OCI-LY7 (cell line): ENCODE measurements at places on chromosomes 6 and 20. TPM values are rescaled to one million over a fixed set of nuclear protein-coding genes. Genes with fewer than 3 reads are reported as not detected.

MICB gene
- 32.4 and 33.9 TPM in 2 replicates for total RNA-seq

UST gene
- total RNA-seq, result 3.4 and 4.1 TPM in 2 replicates

- no peak for DNase-seq
Observed at GRCh38 chr20:62782149-62782892, 14.0 kb upstream of the MRGBP start.

- no peak for DNase-seq
Observed at GRCh38 chr20:46627234-46627633, 24.0 kb downstream of the SLC13A3 start.

DNA sequence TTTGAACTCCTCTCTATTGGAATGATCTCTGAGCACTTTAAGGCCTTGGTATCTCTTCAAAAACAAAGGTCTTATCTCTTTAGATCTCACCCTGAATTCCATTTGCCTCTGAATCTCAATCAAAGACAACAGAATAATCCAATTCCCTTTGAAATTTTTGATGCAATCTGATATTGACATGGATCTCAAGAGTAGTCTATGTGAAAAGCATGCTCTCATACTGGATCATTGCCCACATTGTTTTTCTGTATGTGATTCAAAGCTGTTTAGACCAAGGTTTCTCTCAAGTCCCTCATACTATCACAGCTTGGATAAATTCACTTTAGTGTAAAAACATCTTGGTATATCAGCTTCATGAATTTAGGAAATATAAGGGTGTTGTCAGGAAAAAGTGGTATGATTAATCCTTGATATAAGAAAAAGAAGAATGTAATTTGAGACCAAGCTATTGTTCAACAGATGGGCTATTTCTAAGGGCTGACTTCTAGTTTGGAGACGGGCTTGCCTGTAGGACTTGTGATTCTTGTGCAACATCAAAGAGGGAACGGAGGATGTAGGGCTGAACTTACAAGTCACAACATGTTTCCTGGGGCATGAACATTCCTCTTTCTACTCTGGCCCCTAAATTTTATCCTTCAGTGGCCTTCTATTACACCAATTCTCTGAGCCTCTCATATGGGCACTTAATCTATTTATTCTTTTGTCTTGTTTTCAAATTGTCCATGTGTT lies 77.9 kb upstream of the CITED2 start:
- DNase-seq, result no peak

GRCh38 chr6:26141378-26141904 lies 54.2 kb downstream of the HFE start:
- no peak for DNase-seq

DNA sequence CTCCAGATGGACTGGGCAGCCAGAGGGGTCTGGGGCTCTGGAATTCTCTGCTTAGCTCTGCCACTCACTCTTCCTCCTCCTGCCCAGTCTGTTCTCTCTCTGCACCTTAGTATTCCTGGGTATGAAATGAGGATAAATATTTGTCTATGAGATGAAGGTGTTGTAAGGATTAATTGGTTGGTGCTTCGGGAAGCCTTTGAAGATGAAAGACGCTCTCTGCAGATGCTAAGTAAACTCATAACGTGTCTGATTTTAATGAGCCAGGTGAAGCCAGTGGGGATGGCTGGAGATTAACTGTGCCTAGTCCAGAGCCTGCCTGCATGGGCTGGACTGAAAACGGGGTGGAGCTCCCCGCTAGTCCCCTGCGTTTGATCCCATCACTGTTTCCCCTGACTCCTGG lies 23.1 kb upstream of the TCP11 start:
- no peak for DNase-seq

COL9A3 gene
- total RNA-seq, result 5.2 and 6.1 TPM in 2 replicates

LKAAEAR1 gene
- total RNA-seq, result not detected in 2 replicates

ZC3H12D gene
- 14.8 and 22.6 TPM in 2 replicates for total RNA-seq

CNR1 gene
- 246 and 247 TPM in 2 replicates for total RNA-seq

MTFR2 gene
- 26.6 and 32.9 TPM in 2 replicates for total RNA-seq

BTBD9 gene
- total RNA-seq, result 7.3 and 10.8 TPM in 2 replicates

GRCh38 chr6:4664911-4665310 lies 111.3 kb upstream of the CDYL start:
- DNase-seq, result no peak

LY6G5C gene
- 2.5 and 3.5 TPM in 2 replicates for total RNA-seq

DNA sequence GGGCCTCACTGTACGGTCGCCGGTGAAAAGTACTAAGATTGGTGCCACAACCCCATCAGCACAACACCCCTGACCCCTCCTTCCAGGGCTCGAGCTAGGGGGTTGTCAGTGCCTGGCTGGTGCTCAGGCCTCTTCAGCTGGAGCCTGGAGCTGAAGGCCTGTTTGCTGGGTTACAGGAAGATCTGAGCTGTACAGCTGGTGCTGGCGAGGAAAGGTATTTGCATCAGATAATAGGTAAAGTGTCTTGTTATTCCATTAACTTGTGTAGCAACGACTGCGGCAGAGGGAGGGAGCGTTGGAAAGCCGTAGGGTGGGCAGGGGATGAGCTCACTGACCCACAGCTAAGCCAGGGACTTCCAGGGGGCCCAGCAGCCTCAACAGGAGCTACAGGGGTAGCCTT lies 15.8 kb upstream of the SIRPA start:
- no peak for DNase-seq

DNA sequence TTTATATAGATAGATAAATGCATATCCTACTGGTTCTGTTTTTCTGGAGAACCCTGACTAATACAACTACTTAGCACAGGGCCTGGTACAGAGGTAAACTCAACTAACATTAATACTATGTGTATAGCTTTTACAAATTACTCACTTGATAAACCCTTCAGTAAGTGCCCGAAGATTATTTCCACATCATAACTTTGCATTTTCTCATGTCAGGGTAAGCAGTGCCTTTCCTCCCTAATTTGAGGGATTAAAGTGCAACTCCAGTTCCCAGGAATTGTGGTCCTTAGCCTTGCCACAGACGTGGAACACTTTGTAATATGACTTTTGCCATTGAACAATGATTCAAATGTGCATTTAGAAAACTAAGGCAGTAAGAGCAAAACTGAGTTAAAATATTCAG lies 147.5 kb upstream of the SMLR1 start:
- no peak for DNase-seq

VTA1 gene
- total RNA-seq, result 49.0 and 51.0 TPM in 2 replicates

DNA sequence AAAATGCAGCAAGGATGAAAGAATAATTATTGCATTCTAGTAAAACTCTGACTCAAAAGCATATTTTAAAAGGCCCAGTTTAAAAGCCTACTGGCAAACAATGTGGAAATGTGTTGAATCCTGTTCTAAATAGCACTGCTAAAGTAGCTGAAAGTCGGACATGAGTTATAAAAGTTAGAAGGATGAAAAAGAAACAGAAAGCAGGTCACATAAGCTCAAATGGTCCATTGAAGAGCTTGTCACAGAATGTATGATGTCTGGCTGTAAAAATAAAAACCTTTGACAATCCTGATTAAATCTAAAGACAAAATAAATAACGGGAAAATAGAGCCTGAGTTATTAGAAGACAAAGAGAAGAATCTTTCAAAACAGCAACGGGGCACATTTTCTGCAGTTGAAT lies 218.6 kb upstream of the UFL1 start:
- no peak for DNase-seq

CMTR1 gene
- total RNA-seq, result 41.2 and 42.8 TPM in 2 replicates

EDN3 gene
- 0.15 TPM in 1 of 2 replicates, not detected in the other for total RNA-seq

EEF1A2 gene
- total RNA-seq, result 0.92 TPM in 1 of 2 replicates, not detected in the other

DNA sequence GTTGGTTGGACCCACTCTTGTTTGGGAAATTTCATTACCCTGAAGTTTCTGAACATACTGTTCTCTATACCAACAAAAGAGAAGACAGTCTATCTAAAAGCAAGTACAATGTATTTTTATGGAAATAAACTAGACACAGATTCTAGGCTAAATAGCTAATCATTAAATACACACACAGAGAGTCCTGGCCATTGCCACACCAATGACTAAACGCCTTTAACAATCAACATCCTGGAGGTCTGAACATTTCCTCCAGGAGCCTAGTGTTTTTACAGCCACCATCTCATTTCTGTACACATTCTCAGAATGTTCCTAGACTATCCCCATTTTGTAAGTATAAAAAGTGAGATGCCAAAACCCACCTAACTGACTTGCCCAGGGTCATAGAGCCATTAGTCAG lies 141.6 kb upstream of the RREB1 start:
- no peak for DNase-seq

DNA sequence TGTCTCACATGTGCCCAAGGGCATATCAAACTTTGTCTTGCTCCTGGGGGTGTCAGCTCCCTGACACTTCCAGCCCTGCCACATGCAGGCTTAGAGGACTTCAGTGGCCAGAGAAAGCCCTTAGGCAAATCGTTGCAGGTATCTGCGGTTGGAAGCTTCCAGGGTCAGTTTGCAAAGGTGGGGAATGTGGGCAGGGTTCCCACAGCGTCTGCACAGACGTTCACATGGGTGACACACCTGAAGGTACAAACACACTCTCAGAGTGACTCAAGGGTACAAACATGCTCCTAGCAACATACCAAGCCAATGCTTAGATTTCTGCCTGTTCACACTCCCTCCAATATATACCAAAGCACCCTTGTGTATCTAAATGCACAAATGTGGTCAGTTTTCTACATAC lies 30.0 kb downstream of the VSTM2L start:
- DNase-seq, result no peak

DNA sequence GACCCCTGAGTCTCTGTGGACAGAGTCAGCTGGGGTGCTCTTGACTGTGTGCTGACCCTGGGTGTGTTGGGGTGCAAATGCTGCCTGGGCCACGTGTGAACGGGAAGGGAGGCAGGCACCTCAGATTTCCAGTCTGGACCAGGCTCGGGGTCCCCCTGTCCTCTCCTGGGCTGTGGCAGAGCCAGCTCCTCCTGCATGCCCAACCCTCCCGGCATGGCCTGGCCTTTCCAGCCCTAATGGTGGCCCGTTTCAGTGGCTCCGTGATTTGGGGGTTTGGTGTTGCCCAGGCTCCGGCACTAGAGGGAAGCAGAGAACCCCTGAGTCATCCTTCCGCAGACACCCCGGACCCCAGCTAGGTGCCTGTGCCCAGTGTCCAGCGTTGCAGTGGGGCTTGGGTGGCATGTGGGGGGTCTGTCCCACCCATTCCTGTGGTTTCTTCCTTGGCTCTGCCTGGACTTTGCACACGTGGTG lies 9.1 kb downstream of the RBM38 start:
- DNase-seq, result no peak

ALDH8A1 gene
- not detected in 2 replicates for total RNA-seq

DNMT3B gene
- total RNA-seq, result 13.8 and 18.1 TPM in 2 replicates

ARFGEF3 gene
- total RNA-seq, result not detected in 2 replicates

DNA sequence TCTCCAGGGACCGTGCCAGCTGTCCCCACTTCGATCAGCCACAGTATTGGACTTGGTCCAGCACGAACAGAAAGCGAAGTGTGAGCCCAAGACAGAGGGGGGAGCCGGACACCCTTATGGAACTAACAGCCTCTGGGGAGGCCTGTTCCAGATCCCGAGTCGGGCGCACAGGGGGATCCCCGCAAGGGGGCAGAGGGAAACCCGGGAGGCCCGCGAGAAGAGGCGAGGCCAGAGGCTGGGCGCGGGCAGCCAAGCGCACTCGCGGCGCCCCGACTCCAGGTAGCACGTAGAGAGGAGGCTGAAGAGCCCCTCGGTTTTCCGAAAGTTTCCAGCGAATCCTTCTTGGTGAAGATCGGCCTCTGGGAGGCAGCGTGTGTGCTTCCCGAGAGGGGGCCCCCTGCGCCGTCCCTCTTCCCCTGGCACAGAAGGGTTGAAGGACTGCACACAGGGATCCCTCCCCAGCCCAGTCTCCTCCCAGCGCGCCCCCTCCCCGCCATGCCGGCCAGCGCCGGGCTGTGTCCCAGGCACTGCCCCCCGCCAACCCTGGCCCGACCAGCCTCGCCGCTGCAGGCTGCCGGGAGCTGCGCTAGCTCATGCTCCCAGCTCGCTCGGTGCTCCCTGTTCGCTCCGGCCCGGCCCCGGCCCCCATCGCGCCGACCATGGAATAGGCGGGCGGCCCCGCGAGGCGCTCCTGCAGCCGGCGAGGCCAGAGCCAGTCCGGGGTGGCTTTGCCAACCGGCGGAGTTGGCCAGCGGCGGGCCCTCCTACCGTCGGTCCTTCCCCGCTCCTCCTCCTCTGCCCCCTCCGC lies 577 bp upstream of the SLC24A3 start:
- DNase-seq, result no peak

EBF4 gene
- 2.6 and 4.4 TPM in 2 replicates for total RNA-seq

GRCh38 chr6:129567374-129567773 lies 142.6 kb downstream of the ARHGAP18 start:
- no peak for DNase-seq

DNA sequence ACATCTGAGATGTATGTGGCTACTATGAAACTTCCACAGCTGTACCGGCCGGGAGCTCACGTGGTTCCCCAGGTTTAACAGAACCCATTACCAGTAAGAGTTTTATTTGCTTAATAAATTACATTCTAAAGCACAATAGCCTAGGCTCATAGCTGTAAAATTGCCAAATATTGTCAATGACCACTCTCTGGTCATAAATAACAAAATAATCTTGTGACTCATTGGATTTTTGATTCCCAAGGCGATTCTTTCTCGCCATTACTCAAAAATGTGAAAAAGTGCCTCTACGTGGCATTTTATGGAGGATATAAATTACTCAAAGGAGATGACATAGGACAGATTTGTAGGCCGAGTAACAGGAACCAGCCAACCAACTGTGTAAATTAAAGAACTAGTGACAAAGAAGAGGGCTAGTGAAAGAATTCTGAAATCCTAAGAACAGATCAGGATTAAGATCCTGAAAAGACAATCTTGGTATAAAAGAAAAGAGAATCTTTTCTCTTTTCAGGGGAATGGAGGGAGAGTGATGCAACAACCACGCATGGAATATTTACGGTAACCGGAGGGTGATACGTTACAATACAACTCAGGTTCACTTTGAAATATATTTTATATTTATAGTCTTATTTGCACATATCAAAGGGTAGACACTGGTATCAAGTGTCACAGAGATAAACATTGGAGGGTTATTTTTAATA lies 199.7 kb downstream of the FOXC1 start:
- no peak for DNase-seq

- no peak for DNase-seq
Observed at GRCh38 chr6:4295058-4295782, 159.8 kb upstream of the ECI2 start.

NOX3 gene
- total RNA-seq, result not detected in 2 replicates

DNA sequence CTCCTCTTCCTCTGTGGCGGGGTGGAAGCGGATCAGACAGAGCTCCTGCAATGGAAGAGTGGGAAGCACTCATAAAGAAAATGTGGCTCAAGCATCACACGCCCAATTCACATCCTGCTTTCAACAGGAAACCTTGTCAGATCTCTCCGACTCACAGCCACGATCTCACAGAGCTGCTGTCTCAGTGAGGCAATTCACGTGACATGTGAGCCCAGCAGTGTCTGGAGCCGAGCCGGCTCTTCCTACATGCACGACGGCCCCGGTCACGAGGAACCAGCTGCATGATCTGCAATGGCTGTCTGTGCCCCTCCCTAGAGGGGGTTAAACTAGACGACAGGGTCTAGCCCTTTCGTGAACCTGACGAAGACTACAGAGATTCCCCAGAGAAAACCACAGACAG lies 29.5 kb upstream of the TCFL5 start:
- no peak for DNase-seq

NMBR gene
- total RNA-seq, result not detected in 2 replicates

DNA sequence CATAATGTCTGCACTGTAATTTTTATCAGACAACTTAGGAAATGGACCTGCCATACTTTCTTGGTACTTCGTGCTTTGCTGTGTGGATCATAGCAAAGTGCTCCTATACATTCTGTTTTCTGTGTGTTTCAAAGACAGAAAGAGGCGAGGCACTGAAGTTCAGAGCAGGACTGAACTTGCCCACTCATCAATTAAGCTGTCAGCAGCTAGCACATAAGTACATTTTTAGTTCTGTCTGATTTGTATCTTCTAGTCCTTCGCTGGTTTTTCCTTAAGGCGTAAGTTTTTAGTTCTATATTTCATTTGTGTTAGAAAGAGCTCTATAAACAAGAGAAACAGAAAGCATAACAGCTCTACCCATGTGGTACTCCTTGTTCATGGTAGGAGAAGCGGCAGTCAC lies 42.1 kb downstream of the MAP3K4 start:
- DNase-seq, result no peak
